Bronchial epithelial cell (primary cell): ENCODE measurements at places on chromosomes 2 and 18. TPM values are rescaled to one million over a fixed set of nuclear protein-coding genes. Genes with fewer than 3 reads are reported as not detected.
A peak's percentile ranks its signal among the peaks of the same experiment; 100 is the strongest.

DNA sequence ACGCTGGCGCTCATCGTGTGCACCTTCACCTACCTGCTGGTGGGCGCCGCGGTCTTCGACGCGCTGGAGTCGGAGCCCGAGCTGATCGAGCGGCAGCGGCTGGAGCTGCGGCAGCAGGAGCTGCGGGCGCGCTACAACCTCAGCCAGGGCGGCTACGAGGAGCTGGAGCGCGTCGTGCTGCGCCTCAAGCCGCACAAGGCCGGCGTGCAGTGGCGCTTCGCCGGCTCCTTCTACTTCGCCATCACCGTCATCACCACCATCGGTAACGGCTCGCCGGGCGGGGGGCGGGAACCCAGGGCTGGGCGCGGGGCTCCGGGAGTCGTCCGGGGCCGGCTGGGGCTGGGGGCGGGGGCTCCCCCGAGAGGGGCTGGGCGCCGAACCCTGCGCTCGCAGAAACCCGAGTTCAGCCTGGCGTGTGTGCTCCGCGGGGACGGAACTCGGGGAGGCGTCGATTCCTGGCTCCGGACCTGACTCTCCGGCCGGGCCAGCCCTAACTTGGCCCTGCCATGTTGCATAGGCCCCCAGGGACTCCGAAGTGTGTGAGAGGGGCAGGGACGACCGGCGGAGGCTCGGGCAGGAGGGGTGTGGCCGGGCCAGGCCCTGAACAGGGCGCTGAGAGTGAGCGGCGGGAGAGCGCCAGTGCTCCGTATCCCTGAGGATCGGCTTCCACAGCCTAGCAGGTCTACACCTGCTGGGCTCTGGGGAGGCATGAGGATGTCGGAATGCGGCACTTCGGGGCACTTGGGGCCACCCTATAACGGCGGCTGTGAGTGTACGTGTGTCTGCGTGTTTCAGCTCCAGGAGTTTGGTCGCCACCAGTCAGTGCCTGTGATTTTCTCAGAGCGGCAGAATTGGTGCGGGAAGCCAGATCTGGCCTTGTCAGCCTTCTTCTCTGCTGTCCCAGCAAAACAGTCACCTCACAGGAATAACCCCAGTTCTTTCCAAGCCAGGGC is 651 bp downstream of the KCNK3 start:
- DNase-seq = no peak

GRCh38 chr2:40628556-40628955 is 176.7 kb upstream of the SLC8A1 start:
- DNase-seq = no peak

DNA sequence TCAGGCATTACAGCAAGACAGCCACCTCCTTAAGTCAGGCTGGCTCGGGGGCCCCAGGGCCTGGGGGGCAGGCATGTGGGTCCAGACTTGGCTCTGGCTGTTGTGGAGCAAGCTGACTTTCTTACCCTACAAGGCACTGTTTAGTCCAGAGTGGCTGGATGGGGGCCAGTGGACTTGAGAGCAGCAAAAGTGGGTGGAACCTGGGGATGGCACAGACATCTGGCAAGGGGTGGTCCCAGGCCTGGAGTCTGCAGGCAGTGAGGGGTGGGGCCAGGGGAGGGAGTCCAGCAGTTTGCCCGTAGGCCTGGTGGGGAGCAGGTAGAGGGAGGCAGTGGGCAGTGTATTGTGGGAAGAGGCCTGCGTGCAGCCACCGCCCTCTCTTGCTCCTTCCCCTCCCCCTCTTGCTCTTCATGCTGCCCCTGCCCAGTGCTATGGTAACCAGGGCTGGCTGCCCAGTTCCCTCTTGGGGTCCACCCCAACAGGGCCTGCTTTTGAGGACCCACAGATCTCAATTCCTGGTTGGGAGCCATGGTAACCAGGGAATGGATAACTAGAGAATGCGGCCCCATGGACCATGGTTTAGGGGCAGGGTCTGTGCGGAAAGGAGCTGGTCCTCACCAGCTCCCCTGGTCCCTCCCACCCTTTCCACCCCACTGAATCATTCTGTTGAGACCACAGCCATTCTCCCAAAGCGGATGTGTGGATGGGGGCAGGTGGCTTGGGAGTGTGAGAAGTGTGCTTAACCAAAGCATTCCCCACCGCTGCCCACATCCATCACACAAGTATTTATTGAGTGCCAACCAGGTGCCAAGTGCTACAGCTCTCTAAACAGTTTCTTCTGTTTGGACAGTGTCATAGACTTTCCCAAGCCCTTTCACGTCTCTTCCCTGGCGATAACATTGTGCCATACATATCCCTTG is 19.3 kb downstream of the SPEG start:
- no peak for DNase-seq

DNA sequence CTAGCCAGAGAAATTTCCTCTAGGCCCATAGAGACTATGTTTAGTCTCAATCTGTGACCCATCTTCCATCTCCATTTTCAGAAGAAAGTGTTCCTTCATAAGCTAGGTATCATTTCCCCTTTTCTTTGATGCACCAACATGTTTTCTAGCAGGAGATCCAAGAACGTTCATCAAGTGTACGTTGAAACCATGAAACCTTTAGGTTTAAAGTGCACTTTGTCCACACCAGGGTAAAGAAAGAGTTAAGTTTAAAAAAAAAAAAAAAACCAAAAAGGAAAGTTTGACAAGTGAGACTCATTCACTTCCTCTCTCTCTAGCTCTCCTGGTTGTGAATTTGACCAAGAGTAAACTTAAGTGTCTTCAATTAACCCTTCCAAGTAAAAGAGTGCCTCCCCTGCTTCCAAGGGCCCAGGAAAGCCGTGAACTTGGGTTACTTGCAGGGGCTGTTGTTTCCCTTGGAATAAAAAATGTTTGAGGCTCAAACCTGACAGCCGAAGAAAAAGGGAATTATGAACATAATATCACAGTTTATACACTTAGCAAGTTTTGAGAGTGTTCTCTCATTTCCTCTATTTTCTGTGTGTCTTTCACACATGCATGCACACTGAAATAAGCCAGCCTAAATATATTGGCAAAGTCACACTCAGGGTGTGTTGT is 56.7 kb downstream of the LBH start:
- DNase-seq = no peak

DNA sequence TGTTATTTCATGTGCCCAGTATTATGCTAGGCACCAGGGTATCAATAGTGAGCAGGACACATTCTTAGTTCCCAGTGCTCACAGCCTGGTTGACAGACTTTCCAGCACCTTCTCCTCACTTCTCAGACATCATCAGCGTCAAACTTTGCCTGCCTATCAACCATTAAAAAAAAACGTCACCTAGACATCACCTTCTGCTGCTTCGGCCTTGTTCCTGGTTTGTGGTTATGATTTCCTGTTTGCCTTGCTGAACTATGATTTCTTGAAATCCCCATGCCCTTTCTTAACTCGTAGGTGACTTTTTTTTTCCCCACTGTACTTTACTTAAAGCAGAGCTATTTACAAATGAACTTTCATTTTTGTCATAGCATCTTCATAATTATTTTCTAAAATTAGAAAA is 60.4 kb upstream of the NABP1 start:
- DNase-seq = peak; percentile 71

DNA sequence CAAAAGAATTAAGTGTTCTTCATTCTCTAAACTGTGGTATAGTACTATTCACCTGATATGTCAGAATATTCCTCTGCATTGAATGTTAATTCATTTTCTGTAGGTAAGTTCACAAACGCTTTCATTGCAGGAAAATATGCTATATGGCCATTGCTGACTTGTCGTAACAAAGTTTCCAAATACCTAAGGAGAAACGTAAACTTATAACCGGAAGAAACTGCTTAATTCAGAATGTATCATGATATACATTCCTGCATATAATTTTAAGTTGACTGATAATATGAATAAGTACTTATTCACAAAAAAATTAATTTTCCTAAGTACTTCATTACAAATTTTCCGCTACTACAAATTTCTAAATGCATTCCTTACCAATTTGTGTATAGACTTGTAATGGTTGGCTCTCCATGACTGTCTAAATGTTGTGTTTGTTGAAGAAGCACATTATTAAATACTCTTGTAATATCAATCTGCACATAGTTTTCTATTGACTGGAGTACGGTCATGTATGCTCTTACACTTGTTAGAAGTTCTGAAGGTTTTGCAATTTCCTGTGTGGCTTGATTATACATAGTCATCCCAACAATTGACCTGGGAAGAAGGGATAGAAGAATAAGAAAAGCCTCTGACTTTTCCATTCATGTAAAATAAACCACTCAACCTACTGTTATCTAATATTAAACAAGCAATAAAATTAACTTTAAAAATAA is 85.4 kb downstream of the NCKAP1 start:
- peak; percentile 92 for DNase-seq

DNA sequence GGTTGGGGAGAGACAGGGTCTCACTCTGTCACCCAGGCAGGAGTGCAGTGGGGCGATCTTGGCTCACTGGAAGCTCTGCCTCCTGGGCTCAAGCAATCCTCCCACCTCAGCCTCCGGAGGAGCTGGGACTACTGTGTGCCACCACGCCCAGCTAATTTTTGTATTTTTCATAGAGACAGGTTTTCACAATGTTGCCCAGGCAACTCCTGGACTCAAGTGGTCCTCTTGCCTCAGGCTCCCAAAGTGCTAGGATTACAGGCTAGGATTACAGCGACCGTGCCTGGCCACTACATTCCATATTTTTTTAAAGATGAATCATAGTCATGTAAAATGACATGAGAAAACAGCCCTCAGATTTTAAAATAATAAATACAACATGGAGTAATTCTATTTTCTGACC is 32.3 kb downstream of the CWC22 start:
- peak; percentile 46 for DNase-seq

- no peak for DNase-seq
These were observed 31.3 kb downstream of the SNED1 start for GRCh38 chr2:241029599-241030332.

DNA sequence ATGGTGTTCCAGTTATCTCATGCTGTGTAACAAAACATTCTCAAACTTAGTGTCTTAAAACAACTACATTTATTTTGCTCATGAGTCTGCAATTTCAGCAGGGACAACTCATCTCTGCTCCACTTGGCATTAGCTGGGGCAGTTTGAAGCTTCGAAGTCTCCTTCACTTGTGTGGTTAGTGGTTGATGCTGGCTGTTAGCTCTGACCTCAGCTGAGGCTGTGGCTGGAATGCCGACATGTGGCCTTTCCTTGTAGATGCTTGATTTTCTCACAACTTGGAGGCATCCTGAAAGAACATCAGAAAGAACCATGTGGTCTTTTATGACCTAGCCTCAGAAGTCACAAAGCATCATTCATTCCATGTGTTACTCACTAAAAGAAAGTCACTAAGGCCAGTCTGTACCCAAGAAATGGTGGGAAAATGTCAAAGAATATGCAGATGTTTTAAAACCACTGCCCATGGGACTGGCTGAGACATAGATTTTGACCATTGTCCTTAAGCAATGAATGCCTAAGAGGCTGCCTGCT is 3.8 kb upstream of the TMSB10 start:
- DNase-seq = no peak

DNA sequence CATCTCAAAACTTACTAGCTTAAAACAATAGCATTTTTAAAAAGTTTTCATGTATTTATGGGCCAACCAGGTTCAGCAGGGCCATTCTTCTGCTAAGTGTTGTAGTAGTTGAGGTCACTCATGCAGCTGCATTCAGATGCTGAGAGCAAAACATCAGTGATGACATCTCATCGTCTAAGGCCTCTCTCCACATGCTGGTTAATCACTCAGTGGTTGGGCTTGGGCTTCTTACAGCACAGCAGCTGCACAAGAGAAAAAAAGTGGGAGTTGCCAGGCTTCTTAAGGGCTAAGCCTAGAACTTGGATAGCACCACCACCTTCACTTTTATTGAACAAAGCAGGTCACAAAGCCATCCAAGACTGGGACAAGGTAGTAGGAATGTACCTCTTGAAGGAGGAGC is 190.3 kb downstream of the IRS1 start:
- no peak for DNase-seq

DNA sequence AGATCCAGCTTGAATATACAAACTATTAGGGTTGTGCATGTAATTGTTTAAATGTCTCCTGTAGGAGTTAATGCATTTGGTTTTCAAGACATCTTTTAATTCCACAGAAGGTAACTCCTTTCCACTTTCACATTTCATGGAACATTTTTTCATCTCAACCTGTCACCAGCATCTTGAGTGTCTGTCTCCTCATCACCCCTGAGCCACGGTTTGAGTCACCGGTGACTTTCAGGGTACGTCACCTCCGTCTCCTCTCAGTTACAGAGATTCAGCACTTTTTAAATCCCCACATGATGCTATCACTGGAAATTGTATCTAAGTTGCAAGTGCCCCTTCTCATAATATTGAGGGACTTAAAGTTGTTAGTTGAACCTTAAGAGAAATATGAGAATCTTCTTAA is 25.3 kb downstream of the GPR55 start:
- DNase-seq = no peak

DNA sequence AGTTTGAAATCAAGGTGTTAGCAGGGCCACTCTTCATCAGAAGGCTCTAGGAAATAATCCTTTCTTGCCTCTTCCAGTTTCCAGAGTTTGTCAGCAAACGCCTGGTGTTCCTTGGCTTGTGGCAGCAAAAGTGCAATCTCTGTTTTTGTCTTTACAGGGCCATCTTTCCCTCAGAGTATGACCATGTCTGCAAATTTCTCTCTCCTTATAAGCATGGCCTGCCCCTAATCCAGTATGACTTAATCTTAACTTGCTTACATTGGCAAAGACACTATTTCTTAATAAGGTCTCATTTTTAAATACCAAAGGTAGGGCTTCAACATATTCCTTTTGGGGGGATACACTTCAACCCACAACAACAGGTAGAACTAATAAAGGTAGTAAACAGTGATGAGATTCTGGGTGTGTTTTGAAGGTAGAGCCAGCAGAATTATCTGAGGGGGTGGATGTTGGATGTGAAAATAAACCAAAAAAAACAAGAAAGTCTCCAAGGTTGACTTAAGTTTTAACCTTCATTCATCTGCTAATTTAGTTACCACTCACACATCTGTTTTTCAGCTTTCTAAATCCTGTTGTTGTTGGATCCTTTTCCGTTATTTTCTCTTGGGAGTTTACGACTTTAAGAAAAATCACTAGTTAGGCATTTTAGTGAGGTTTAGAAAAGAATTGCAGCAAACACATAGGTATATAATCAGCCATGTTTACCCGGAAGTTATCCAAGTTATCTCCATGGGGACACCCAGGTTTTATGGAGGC is 234.4 kb upstream of the FIGN start:
- no peak for DNase-seq

DNA sequence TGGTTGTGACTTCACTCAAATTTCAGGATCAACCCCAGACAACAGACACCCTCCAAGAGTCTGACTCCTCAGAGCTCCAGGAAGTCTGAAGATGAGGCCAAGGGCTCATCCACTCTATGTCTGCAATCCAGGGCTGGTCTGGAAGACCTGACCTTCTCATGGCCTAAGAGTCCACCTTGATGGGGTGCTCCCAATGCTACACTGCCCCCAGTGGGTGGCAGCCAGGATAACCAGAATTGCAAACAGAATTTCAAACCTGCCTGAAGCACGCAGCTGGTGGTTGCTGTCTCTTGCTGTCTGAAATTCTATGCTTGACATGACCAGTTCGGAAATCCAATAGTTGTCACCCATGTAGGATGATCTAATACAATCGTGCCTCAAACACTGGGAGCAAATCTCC is 96.0 kb downstream of the UXS1 start:
- DNase-seq = no peak

- no peak for DNase-seq
These were observed 319 bp downstream of the ZSCAN30 start for GRCh38 chr18:35289727-35290093.

RBKS gene
- total RNA-seq = 0.79 and 0.90 TPM in 2 replicates

OR6B2 gene
- not detected in 2 replicates for total RNA-seq

SMYD1 gene
- total RNA-seq = not detected in 2 replicates

CNGA3 gene
- under 0.01 TPM in 1 of 2 replicates, not detected in the other for total RNA-seq

ROCK1 gene
- total RNA-seq = 16.6 and 27.4 TPM in 2 replicates
